ENCODE measurements at places on chromosomes 11 and 22.

- no peak for DNase-seq
Measured at GRCh38 chr11:59967677-59968394, 4.0 kb downstream of the OOSP4A start.

GRCh38 chr11:48127521-48128183 lies 89.0 kb upstream of the OR4B1 start:
- DNase-seq: no peak

DNA sequence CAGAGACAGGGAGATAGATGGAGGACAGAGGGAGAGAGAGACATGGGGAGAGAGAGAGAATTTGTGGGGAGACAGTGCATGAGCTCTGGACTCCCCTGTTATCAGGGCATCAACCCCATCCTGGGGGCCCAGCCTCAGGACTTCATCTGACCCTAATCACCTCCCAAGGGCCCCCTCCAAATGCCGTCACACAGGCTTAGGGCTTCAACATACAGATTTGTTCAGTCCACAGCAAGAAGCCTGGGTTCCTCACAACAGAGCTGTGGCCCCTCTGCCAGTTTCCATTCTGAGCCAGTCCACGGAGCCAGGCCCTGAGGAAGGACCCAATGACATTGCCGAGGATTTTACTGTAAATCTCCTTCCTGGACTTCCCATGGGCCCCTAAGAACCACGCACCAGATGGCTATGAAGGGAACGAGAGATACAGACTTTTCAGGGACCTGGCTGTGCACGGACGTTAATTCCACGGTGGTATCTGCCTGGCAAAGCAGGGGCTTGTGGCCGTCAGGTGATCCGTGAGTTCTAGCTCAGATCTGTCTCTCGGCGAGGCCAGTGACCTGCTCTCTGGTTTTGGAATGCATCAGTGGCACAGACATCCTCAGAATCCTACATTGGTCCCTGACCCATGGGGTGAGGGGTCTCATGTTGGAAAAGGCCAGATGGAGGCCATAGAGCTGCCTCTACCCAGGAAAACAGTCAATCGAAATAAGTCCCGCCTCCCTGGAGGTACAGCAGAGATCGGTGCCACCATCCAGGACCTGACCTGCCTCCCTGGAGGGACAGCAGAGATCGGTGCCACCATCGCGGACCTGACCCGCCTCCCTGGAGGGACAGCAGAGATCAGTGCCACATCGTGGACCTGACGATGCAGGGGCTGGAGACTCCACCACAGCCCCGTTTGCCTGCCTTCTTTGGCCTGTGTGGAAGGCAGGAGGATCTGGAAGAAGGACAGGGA lies 8.7 kb upstream of the B4GALNT4 start:
- no peak for DNase-seq

GRCh38 chr22:29580200-29580810 lies 608 bp downstream of the NIPSNAP1 start:
- no peak for DNase-seq

- DNase-seq: no peak
Measured at GRCh38 chr22:49270595-49271368, 556.9 kb downstream of the BRD1 start.

DNA sequence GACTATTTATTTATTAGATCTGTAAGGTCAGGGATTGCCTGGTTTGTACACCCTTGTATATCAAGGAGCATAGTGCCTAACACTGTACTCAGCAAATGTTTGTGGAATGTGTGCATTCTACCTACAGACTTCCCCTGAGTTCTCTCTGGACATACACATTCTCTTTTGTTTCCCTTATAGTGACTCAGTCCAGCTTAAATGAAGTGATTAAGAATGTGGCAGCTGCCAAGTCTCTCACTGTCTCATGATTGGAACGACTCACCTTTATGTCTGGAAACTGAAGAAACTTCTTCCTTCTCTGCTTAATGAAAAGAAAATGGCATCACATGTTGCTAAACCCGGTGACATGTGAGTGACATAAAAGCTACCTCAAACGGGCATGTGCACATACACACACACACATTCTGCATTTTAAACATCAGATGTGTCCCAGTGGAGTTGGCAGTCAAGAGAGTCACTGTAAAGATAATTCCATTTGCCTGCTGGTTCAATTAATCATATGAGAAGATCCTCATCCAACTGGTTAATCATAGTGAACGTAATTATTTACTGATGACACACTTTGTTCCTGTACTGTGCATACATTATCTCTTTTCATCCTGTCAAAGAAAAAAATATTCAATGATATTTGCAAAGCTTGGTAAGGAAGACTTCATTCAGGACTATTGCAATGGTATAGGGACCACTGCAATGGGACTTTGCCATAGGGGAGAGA lies 42.8 kb downstream of the GLYAT start:
- DNase-seq: no peak

DNA sequence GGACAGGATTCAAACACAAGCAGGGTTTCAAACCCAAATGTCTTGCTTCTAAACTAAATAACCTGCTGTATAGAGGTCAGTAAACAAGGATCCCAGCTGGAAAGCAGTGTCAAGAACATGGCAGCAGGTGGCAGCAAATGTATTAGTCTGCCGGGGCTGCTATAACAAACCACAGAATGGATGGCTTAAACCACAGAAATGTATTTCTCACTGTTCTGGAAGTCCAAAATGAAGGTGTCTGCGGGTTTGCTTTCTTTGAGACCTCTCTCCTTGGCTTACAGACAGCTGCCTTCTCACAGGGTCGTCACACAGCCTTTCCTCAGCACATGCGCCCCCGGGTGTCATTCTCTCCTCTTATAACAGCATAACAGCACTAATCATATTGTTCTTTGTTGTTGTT lies 65.1 kb upstream of the LRRC55 start:
- DNase-seq: no peak

DNA sequence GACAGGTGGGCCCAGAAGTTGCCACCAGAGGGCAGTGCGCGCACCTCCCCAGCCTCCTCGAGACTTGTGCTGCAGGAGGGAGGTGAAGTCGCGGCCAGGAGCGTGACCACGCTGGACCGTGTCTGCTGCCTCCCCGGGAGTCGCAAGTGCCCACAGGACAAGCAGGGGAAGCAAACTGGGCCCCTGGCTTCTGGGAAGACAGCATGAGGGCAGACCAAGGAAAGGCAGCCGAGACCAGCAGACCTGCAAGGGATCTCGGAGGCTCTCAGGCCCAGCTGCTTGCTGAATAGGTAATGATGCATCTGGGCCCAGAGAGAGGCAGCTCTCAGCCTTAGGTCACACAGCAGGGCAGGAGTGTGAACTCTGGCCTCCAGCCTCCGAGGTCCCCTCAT lies 17.0 kb upstream of the IL2RB start:
- peak; percentile 80 for DNase-seq

GRCh38 chr11:79963856-79964645 lies 523.2 kb upstream of the TENM4 start:
- no peak for DNase-seq

GRCh38 chr11:60347084-60347797 lies 20.2 kb downstream of the MS4A6E start:
- DNase-seq: no peak

DNA sequence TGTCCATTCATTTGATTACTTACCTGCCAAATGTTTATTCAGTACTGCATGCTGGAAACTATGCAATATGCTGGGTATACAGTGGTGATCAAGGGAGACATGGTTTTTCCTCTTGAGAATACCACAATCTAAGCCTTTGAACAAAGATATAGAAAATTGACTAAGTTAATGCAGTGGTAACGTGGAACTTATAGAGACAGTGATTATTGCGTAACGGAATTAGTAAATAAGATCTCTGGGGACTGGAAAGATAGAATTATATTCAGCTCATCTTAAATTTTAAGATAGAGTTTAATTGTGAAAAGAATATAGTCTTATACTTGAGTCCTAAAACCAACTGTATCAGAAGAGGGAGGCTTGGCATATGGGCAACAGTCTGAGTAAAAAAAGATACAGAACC lies 129.5 kb downstream of the UVRAG start:
- DNase-seq: no peak

DNA sequence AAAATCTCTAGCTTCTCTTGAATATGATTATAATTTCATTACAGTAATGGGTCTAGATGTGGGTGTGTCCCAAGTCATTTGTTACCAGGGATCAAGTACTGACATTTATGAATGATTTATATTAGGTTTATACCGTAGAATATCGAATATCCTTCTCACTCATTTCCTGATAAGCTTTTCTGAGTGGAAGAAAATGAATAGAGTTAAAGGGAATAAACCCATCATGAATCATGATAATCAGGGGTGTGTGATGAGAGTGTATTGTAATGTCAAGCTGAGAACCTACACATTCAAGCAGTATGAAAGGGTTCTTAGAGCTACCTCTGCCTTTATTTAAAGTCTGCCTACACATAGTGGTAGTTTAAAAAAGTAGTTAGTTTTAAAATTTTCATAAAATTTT lies 17.3 kb downstream of the MED17 start:
- no peak for DNase-seq

GRCh38 chr11:19419021-19419750 lies 178.4 kb upstream of the E2F8 start:
- no peak for DNase-seq

- no peak for DNase-seq
Measured at GRCh38 chr11:120034176-120034875, 103.6 kb downstream of the TRIM29 start.

DNA sequence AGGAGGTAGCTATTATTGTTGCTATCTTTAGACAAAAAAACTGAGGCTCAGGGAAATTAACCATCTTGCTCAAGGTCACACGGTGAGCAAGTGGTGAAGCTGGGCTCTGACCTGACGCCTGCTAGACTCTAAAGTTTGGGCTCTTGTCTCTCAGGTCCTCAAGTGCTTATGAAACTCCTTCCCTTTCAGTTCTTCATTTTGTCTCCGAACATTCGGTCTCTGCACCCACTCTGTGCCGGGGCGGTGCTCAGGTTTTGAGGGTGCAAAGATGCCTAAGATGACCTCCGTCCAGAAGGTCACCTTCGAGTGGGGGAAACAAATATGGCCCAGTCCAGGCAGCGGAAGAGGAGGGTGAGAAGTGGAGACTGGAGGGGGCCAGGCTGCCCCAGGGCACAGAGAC lies 16.0 kb downstream of the OVOL1 start:
- no peak for DNase-seq

- peak; percentile 57 for DNase-seq
Measured at GRCh38 chr22:50270666-50271394, 650 bp upstream of the MAPK11 start.

DNA sequence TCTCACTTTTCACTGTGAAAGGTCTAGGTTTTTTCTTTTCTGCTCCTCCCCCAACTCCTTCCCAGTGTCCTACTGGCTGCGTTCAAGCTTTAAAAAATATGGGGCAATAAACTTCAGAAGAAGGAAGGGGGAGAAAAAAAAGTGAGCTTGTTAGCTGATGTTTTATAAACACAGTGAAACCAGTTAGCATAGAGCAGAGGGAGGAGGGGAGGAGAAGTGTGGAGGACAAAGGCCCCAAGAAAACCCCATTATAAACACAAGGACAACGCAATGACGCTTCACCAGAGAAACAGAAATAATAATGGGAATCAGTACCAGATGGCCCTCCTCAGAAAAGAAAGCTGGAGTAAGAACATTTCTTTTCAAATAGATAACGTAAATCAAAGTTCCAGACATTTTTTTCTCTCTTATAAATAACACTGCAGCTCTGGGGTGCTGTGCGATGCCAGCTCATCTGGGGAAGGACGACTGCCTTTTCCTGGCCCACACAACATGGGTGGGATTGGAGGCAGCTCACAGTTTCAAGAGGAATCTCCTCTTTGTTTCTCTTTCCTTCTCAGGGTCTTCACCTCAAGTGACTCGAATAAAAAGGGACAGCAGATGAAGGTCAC lies 235.4 kb upstream of the NARS2 start:
- DNase-seq: no peak

DNA sequence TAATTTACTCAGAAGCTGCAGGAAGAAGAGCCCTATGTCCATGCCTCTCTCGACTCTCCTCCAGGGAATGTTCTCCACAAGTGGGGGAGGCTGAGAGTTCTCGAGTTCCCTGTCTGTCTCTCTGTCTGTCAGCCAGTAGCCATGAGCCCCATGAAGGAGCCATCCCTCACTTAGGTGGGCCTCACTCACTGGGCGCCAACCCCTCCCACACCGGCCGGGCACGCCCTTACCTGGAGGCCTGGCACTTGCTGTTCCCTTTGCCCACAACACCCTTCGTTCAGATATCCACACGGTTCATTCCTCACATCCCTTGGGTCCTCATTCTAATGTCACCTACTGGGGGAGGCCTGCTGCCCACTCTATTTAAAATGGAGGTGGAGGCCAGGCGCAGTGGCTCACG lies 14.2 kb upstream of the IL10RA start:
- no peak for DNase-seq

GRCh38 chr11:119691020-119691666 lies 37.9 kb downstream of the NECTIN1 start:
- peak; percentile 24 for DNase-seq

DNA sequence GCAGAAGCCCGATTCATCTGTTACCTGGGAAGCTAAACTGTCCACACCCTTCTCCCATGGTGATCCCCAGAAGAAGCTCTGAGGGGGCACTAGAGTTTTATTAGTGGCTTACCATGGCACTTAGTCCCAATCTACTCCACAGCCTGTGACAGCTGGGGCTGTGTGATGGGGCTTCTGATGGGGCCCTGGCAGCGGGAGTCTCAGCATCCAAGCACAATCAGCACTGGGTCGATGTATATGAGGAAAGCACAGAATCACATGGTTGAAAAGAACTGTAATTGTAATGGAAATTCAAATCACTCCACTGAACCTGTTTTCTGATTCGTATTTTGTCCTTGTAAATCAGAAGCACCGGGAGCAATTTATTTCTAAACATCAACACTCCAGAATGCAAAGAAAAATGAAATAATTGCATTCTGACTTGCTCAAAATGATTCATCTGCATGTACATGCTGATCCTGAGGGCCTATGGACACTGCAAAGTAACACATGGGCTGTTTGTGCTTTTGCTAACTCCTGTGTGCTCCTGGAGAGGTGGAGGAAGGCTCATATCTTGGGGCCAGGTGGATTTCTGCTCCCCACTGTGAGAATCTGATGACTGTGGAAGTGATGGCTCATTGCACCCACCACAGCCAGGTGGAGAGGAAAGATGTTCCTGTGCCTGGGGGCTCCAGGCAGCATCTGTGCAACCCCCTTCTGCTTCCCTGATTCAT lies 203.0 kb downstream of the KIRREL3 start:
- no peak for DNase-seq

DNA sequence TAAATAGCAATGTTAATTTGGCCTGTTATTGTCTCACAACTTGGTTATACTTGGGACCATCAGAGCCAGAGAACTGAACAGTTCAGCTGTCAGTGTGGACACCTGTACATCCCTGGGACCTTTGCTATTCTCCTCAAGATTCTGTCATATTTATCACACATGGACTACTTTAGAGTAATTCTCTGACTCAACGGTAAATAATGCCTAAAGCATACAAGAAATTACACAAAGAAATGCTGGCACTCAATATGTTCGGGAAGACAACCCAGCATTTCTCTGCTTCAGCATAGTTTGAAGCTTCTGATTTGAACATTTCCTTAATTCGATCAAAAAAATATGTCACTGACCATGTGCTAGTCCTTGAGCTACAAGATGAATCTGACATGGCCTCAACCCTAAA lies 34.6 kb upstream of the MMP13 start:
- no peak for DNase-seq
